ENCODE measurements at places on chromosomes 4 and X. TPM values are rescaled to one million over a fixed set of nuclear protein-coding genes. Genes with fewer than 3 reads are reported as not detected.

- DNase-seq = no peak
- H3K4me1 ChIP-seq = peaks cover 6% of the 10 kb centered on the region
- no peak overlapping the region for H3K27ac ChIP-seq
Measured at GRCh38 chrX:69022430-69022829, 142.8 kb downstream of the PJA1 start.

GRCh38 chr4:163949976-163950601, 455.6 kb downstream of the TMA16 start:
- H3K36me3 ChIP-seq = no peaks in the 10 kb centered on the region
- no peaks in the 10 kb centered on the region for H3K4me1 ChIP-seq
- H3K4me3 ChIP-seq = no peak overlapping the region
- H3K27me3 ChIP-seq = peaks cover 5% of the 10 kb centered on the region

GRCh38 chr4:101183666-101184373, 163.5 kb downstream of the PPP3CA start:
- H3K27ac ChIP-seq = no peak overlapping the region
- H3K4me1 ChIP-seq = 0 out of 2 replicates have a peak, but pooled peaks cover 2% of the 10 kb centered on the region
- no peaks in the 10 kb centered on the region for H3K36me3 ChIP-seq
- no peak overlapping the region for H3K4me3 ChIP-seq

GRCh38 chr4:85675076-85676049, 200.4 kb downstream of the ARHGAP24 start:
- H3K27ac ChIP-seq = no peak overlapping the region
- DNase-seq = no peak
- no peaks in the 10 kb centered on the region for H3K4me1 ChIP-seq
- H3K36me3 ChIP-seq = no peaks in the 10 kb centered on the region

DNA sequence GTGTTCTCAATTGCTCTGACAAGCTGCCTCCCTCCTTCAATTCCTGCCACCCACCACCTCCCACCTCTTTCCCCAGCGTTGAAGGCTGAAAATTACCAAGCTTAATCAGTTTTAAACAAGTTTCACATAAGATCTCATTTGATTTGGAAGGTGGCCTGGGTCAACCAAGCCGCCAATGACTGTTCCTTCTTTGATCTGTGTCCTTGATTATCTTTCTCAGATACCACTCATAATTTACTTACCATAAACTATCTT, 211.4 kb downstream of the SLIT2 start:
- H3K36me3 ChIP-seq = no peaks in the 10 kb centered on the region
- H3K4me3 ChIP-seq = no peak overlapping the region
- DNase-seq = no peak
- no peaks in the 10 kb centered on the region for H3K27me3 ChIP-seq
- peaks cover 8% of the 10 kb centered on the region for H3K4me1 ChIP-seq
- no peak overlapping the region for H3K27ac ChIP-seq

DNA sequence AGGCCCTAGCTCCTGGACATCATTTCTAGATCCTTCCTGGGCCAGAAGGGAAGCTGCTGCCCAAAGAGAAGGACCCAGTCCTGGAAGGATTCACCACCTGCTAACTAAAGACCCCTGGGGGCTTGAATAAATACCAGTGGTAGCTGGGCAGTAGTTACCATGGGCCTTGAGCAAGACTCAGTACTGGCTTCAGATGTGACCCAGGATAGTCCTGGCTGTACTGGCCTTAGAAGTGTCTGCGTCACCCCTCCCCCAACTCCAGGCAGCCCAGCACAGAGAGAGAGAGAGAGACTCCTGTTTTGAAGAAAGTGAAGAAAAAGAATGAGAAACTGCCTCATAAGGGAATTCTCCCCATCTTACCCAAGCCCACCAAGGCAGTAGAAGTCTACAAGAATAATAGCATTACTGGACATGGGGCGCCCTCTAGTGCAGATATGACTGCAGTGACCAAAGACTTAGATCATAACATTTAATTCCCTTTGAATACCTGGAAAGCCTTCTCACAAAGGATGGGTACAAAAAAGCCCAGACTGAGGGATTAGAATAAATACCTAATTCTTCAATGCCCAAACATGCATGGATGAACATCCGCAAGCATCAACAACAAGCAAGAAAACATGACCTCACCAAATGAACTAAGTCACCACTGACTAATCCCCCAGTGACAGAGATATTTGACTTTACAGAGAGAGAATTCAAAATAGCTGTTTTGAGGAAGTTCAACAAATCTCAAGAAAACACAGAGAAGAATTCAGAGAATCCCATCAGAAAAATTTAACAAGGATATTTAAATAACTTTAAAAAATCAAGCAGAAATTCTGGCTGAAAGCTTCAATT, 171.8 kb downstream of the HNRNPD start:
- no peak overlapping the region for H3K27ac ChIP-seq
- H3K36me3 ChIP-seq = no peaks in the 10 kb centered on the region
- no peak for DNase-seq
- H3K4me1 ChIP-seq = no peaks in the 10 kb centered on the region
- no peaks in the 10 kb centered on the region for H3K27me3 ChIP-seq
- H3K4me3 ChIP-seq = no peak overlapping the region

F11 gene
- not detected for total RNA-seq

PITX2 gene
- 21.7 TPM for total RNA-seq

TBX22 gene
- not detected for total RNA-seq
